ENCODE measurements at places on chromosomes 1 and 21.

DNA sequence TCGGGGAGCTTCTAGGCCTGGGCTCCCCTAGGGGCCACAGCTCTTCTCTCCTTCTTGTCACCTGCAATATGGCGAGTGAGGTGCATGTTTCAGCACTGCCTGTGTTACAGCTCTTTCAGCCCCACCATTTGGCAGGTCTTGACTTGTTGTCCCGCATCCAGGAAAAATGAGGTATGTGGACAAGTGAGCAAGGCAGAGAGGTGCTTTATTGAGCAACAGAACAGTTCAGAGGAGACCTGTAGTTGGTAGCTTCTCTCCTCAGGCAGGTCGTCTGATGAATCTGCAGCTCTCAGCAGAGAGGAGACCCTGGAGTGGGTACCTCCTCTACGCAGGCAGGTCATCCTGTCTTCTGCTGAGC, 208.2 kb upstream of the USP25 start:
- no peak for DNase-seq

- DNase-seq = no peak
Measured at GRCh38 chr1:230274254-230274653, 151.9 kb downstream of the PGBD5 start.

DNA sequence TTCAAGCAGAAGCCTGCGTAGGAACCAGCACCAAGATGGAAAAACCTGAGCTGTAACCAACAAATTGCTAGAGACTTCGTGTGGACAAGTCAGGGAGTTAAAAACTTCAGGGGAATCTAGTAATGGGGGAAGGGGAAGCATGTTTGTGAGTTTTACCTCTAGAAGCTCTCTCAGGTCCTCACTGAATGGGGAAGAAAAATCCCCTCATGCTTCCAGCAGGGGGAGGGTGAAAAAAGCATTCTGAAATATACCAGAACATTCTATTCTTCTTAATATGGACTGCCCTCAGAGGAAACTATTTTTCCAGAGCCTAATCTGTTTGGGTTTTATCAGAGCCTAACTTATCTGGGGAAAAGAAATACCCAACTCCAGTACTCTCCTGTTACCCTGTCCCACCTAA, 28.6 kb downstream of the GNG12 start:
- no peak for DNase-seq

GRCh38 chr1:62175568-62176179, 19.0 kb upstream of the L1TD1 start:
- DNase-seq = peak; percentile 40

DNA sequence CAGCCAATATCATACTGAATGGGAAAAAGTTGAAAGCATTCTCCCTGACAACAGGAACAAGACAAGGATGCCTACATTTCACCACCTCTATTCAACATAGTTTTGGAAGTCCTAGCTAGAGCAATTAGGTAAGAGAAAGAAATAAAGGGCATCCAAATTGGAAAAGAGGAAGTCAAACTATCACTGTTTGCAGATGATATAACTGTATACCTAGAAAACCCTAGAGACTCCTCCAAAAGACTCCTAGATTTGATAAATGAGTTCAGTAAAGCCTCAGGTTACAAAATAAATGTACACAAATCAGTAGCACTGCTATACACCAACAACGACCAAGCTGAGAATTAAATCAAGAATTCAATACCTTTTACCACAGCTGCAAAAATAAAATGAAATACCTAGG, 171.3 kb upstream of the HP1BP3 start:
- DNase-seq = no peak

DNA sequence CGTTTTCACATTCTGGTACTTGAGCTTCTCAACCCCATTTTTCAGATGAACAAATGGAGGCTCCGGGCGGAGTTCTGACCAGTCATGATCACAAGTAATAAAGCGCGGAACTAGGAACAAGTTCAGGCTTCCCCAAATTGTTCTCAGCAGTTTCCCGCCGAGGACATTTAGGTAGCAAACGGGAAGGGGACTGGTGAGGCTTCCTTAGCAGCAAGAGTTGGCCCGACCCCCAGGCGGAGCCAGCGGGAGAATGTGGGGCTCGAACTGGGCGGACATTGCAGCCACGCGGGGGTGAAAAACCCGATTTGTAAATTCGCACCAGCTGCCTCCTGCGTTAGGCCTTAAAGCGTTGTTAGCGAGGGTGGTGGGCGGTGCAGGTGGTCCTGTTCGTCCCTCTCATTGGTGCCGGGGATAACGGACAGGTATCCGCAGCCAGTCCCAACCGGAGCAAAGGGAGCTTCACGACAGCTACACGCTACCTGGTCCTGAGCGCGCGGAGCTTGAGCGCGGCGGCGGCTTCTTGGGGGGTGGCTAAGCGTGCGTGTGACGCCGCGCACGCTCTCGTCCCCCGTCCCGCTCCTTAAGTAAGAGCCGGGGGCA, 15.3 kb downstream of the SEMA6C start:
- no peak for DNase-seq

DNA sequence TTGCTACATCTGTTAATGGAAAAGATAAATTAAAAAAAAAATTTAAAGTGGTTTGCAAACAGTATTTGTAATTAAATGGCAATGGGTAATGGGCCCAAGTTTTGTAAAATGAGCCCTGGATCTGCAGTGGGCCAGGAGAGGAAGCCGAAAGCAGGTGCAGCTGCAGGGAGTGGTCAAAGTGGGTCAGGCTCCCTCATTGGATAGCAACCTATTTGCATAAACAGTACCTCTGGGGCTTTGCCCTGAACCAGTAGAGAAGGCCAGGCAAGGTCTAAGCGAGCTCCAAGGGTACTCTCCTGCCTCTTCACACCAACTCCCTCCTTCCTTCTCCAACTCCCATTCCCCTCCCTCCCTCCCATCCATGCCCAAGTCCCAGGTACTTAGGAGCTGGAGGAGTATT, 138.9 kb downstream of the HMGB4 start:
- DNase-seq = no peak

- no peak for DNase-seq
Measured at GRCh38 chr1:244314921-244315559, 136.7 kb downstream of the ADSS2 start.

DNA sequence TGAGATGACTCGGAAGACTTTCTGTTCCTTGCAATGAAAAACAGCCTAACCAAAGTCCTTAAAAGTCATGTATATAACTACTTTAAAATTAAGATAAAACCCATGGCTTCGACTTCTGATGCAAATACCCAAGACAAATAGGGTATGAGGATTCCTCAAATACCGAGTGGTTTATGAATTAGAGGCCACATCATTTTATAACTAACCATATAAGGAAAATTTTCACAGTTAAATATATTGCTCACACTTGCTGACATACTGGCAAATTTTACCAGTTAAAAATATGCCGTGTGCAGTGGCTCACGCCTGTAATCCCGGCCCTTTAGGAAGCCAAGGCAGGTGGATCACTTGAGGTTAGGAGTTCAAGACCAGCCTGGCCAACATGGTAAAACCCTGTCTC, 5.4 kb downstream of the RERE start:
- no peak for DNase-seq

DNA sequence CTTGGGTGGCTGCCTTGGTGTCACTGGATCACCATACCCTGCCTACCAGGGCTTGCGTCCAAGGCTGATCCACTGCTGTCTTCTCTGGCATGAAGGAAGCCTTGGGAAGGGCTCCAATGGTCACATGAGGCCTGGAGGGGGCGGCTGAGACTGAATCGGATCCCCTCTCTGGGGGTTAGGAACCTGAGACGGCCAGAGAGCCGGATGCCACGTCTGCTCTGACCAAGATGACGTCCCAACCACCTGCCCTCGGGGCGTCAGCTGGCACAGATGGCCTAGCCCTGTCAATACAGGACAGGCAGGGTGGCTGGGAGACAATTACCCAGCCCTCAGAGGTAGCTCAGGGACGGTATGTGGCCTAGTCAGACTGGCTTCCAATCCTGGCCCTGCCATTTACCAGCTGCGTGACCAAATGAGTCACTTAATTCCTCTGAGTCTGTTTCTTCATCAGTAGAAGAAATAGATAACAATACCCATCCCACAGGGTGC, 5.4 kb downstream of the TRIM62 start:
- peak; percentile 23 for DNase-seq

DNA sequence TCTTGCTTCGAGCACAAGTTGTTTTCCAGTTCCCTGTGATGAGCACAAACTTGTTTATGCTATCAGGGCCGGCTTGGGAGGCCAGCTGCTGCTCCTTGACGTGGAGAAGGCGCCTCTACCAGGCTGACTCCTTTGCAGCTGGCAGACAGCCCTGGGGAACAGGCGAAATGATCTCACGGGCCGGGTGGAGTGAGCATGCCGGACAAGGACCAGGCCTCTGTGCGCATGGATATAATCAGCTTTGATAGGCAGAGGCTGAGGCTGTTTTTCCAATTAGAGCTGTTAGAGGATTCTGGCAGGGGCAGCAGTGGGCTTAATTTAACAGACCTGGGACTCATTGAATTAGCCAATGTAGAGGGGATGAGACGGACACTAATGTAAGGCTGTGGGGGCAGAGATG, 38.9 kb downstream of the FAM163A start:
- DNase-seq = no peak

DNA sequence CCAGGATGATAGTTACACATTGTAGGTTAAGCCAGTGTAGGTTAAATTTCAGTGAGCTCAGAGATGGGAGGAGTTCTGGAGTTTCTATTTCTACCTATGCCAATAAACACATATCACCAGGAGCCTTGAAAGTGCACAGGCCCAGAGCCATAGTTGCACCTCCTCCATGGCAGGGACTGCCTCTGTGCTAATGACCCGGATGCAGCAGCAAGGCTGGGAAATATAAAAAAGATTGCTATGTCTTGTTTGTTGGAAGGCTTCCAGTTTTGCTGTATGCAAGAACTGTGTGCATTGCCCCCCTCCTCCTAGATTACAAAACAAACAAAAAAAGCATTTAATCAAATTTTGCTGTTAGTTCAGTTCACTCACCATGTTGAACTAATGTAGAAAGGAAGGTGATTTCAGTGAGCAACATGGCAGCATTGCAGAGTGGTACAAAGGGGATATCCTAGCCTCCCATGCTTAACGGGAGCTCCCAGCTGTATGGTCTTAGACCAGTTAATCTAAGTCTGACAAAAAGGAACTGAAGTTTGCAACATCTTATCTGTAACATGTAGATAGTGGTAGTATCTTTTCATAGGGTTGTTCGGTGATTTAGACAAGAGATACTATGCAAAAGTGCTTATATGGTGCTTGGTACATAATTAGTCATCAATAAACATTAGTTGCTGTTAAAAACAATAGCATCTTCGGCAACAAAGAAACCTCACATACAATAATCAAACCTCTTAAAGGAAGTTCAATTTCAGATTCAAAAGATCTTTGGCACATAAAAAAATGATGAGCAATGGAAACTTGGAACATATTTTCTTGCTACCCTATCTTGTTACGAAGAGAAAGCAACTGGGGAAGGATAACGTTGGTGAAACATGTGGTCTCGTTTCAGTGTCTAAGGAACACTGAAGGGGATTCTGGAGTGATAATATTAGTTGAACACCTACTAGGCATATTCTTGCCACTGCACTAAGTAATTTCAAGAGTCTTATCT, 309.5 kb downstream of the ASTN1 start:
- no peak for DNase-seq

GRCh38 chr21:16978309-16978895, 534.4 kb upstream of the CXADR start:
- DNase-seq = no peak

DNA sequence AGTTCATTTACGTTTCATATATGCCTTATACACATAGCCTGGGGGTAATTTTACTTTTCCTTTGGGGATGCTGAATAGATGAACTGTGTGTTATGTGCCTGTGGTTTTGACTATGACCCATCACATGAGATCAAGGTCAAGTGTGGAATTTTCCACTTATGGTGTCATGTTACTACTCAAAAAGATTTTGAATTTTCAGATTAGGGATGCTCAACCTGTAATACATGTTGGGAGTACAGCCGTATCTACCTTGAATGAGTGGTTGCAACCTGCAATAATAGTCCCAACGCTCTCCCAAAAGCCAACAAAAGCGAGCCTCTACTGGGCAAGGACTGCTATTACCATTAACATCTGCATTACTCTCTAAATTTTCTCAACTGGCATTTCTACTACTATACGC, 68.5 kb upstream of the SDC3 start:
- no peak for DNase-seq

DNA sequence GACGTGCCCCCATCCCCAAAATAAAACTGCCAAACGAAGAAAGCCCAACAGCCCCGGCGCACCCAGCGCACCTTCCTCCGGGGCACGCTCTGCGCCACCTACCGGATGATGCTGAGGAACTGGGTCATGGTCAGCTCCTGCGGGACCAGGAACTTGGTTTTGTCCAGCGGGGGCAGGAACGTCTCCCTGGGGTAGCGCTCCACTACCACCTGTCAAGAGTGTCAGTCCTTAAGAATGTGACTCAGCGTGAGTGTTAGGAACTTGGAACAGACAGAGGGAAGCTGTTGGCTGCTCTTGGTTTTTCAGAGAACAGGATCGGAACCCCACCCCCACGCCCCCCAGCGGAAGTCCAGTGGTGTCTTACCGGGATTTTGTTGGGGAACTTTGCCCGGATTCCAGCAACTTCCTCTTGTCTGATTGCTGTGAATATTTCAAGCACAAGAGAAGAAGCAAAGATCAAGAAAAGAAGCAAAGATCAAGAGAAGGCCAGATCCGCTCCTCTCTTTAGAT, 431 bp downstream of the MAP1LC3C start:
- DNase-seq = peak; percentile 80

DNA sequence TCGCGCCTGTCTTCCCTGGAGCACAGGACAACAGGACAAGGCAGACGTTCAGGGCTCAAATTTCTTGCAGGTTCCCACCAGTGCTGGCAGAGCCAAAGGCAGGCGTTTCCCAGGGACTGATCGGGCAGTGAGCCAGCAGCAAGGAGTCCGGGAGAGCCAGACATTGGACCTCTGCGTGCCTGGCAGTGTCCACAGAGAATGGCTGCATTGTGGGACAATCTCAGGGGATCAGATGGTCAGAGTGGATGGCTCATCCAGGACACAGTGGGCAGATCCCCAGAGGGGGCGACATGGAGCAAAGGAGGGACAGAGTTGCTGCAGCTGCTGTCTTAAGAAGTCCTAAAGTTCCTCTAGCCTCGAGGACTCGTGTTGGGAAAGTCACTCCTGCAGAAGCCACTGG, 4.6 kb downstream of the TMEM63A start:
- peak; percentile 48 for DNase-seq

DNA sequence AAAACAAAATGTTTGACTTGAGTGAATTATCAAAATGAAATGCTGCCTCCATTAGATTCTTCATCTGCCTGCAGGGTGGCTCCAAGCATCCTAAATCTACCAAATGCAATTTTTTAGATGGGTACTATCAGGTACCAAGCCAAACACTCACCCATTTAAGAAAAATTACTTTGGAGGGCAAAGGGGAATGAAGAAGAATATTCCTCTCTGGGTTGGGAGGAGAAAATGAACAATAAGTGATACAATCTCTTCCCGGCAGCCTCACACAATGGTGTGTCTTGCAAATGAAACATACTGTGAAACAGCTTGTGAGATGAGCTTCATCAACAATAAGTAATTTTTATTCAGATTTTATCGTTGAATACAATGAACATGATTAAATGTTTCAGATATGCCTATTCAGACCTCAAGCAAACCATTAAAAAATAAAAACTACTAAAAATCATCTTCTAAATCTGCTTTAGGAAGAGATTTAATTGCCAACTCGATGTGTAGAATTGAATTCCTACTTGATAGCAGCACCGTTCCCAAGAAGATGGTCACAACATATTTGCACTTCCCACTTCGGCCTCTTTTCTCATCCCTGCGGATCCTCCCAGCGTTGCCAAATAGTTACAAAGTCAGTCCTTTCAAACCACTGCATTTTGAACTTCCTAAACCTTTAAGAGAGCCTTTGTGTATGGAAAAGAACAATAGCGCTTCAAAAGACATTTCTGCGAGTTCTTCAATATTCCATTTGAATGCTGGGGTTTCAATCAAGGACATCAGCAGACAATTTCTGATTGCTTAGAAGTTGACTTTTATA, 2.7 kb downstream of the DAB1 start:
- no peak for DNase-seq
